H1 (cell line): ENCODE measurements at places on chromosomes 7 and 10.

- DNase-seq = no peak
Measured at GRCh38 chr7:155375337-155376277, 77.9 kb downstream of the INSIG1 start.

DNA sequence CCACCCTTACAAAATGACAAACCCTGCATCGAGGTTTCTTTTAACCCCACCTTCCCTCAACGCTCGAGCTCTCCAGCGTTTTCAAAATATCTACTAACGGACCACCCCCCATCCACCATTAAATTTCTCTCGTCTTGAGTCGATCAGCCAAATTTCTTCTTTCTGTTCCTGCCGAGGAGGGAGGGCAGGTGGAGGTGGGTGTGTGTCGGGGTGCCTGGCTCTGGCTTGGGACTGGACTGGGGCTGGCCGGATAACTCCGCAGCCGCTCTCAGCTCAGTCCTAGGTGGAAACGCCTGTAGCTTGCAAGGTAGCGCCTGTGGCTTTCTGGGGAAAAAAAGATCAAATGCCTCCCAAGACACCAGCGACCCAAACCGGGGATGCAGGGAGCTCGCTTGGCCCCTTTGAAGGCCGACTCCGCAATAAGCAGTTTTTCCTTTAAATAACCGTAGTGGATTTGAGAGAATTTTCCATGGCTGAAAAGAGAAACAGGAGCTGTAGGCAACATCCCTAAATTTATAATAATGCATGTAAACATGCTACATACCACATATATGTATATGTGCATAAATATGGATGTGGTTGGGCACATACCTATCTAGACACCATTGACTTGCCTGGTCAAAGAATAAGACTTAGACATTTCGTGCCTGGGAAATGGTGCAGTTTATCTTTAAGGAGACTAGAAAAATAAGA is 1.9 kb upstream of the TMEM178B start:
- peak; percentile 74 for DNase-seq

DNA sequence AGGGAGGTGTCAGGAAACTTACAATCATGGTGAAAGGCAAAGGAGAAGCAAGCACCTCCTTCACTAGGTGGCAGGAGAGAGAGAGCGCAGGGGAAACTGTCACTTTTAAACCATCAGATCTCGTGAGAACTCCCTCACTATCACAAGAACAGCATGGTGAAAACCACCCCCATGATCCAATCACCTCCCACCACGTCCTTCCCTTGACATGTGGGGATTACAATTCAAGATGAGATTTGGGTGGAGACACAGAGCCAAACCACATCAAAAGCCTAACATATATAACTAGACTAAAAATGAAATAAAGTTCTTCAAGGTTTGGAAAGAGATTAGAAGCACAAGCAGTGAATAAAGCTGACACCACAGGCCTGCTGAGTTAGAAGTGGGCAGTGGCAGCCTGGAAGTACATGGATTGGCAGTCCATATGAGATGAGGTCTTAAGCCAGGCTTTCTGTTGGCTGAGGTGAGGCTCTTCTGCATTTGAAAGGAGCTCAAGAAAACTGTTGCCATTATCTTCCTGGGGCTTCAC is 96.4 kb upstream of the MDFIC start:
- DNase-seq = peak; percentile 51

GRCh38 chr10:77679217-77679616 is 41.6 kb upstream of the KCNMA1 start:
- no peak for DNase-seq

DNA sequence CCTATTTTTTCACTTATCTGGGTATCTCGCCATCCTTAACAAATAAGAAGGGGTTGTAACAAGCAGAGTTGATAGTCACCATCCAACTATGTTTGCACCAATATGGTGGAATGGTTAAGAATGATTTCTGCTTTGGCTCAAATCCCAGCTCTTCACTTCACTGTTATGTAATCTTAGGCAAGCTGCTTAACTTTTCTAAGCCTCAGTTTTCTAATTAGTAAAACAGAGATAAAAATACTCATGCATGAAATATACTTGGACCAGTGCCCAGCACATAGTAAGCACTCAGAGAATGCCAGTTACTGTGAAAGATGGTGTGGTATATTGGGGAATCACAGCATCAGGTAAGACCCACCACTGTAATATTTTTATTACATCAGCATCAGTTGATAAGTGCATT is 33.6 kb downstream of the ABCB1 start:
- no peak for DNase-seq

GRCh38 chr7:130492523-130493274 is 814 bp downstream of the MEST start:
- DNase-seq = no peak

DNA sequence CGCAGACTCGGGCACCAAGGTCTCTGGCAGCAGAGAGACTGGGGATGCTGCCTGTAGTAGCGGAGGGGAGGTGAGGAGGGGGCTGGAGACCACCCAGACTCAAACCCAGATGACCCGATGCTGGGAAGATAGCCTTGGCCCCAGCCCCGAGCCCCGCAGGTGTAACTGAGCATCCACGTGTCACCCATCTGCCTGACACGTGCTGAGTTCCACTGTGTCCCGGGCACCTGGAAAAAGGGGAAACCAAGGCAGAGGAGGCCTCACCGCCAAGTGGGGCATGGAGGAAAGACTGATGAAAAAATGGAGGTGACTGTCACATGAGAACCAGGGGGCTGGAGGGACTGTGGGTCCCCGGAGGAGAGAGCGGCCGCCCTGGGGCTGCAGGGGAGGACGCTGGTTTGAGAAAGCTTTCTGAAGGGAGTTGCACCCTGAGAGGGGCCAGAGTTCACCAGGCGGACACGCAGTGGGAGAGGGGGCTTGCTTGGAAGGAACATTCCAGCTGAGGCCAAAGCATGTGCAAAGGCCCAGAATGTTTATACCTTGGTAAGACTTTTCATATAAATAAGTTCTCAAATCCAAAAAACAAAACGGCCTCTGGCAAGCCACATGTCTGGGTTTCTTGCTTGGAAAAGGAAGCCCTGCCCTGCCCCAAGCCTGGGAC is 27.4 kb upstream of the ELN start:
- no peak for DNase-seq

GRCh38 chr10:131179361-131179760 is 132.2 kb downstream of the TCERG1L start:
- no peak for DNase-seq

DNA sequence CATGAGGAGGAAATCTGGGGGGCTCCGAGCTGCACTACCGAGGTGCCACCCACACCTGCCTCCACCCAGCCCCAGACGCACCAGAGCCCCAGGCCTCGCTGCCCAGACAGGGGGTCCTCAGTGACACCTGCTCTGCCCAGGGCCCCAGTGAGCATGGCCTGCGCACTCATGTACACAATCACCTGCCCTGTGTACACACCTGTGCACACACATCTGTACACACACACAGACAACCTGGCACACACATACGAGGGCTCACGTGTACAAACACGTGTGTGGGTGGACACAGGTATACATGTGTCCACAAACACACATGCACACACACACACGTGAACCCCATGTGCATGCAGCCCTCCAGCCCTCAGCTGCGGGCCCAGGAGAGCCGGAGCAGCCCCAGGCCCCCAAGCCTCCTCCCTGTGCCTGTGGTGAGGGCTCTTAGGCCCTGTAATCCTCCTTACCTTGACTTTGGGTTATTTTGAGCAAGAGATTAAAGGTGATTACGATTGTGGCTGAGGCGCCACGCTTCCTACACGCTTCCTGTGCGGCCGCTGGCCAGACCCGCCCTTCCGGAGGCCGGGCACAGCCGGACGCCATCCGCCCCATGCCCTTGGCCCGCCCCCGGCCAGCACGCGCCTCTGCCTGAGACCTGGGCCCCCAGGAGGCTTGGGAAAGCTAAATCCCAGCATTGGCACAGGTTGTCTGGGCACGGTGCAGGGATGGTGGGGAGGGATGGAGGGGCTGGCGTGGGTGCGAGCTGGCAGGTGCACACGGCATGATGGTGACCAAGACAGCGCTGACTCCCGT is 71.9 kb downstream of the ELFN1 start:
- DNase-seq = no peak

GRCh38 chr10:90313576-90314325 is 544.1 kb downstream of the HTR7 start:
- DNase-seq = no peak

DNA sequence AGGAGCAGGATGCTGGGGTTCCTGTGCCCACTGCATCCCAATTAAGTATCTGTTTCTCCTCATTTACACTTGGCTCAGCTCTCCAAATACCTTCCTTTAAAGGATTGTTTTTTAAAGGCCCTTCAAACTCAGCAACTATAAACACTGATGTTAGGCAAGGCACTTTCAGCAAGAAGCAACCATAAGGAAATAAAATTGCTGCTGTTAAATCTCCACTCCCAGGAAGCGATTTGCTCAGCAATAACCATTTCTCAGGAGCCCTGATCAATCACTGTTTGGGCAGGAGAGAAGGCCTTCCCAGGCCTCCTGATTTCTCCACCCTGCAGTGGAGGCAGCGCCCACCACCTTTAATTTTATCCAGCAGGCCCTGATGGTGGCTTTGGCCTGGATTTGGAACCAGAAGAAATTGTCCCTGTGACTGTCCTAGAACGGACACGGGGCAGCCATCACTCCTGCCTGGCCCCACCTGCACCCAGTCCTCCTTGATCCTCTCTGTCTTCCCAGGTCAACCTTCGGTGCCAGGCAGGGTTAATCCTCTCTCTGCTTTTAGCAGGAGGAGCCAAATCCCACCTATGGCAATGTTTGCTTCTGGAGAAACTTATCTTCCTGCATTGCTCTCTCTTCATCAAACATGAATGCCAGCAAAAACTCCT is 199.8 kb downstream of the PLXNA4 start:
- no peak for DNase-seq

GRCh38 chr10:76681153-76681552 is 956.5 kb downstream of the KCNMA1 start:
- no peak for DNase-seq

- DNase-seq = no peak
Measured at GRCh38 chr10:76675951-76676587, 961.5 kb downstream of the KCNMA1 start.

DNA sequence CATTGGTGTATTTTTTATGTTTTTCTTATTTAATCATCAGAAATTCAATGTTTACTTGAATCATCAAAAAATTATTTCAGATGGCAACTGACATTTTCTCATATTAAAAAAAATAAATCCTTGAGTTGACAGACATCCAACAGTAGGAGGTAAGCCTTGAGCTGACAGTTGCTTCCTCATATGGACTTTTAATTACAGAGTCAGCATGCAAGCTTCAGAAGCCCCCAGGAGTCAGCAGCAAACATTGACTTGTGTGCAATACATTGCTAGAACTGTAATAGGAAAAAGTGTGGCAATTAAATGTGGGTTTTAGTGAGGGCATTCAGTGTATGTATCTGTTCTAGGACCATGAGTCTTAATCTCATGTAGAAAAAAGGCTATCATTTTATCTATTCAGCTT is 62.4 kb upstream of the TAS2R16 start:
- DNase-seq = no peak

DNA sequence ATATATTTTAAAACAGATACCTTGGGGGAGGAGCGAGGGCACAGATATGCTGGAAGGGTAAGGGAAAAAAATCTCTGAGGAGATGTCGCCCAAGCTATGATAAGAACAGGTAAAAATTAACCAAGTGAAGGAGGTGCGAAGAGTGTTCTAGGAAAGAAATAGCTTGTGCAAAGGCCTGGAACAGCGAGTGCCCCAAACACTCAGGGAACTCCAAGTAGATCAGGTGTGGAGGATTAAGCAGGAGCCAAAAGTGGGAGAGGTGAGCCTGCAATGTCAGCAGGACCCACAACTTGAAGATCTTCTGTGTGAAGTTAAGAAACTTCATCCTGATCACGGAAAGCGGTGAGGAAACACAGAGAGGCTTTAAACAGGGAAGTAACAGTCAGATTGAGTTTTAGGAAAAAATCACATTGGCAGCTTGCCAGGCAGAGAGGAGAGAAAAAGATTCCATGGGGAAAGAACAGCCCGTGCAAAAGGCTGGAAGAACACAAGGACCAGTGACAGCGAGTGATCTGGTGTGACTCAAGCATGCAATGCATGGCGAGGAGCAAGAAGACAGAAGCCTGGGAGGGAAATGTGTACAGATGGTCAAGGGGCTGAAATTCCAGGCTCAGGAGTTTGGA is 30.7 kb downstream of the FGF8 start:
- DNase-seq = no peak

GRCh38 chr10:22673785-22674572 is 40.4 kb downstream of the PIP4K2A start:
- no peak for DNase-seq
